ENCODE measurements at places on chromosomes 16 and 17. TPM values are rescaled to one million over a fixed set of nuclear protein-coding genes. Genes with fewer than 3 reads are reported as not detected.

KCNH6 gene
- total RNA-seq, result 0.29 TPM

SLC6A2 gene
- total RNA-seq, result 2.3 TPM

MYH8 gene
- not detected for total RNA-seq

ARL6IP1 gene
- 120 TPM for total RNA-seq

HSD17B2 gene
- total RNA-seq, result not detected

CCL14 gene
- total RNA-seq, result 19.1 TPM

ACSM2A gene
- total RNA-seq, result not detected

ITGAL gene
- total RNA-seq, result 1.9 TPM

PLLP gene
- 241 TPM for total RNA-seq

COPRS gene
- 49.3 TPM for total RNA-seq

CMTM2 gene
- total RNA-seq, result not detected

NQO1 gene
- 27.3 TPM for total RNA-seq

MON1B gene
- 22.9 TPM for total RNA-seq

TRPV3 gene
- 25.6 TPM for total RNA-seq

NEURL4 gene
- total RNA-seq, result 44.8 TPM
